ENCODE measurements at places on chromosomes 11 and 22.

DNA sequence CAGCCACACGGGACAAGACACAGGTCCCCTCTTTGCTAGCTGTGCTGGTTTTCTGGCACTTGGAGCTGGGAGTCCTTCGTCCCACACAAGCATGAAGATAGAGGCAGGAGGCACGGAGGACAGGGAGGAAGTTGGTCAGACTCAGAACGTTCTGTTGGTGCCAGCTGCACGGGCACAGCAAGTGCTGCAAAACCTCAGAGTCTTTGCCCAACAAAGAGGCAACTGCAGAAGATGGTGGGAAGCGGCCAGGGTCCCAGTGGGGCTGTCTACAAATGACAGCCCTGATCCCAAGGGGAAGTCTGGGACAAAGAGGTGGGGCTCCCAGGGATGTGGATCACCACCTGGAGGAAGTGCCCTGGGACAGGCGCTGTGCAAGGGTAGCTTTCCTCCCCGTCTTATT, 9.4 kb upstream of the OSM start:
- DNase-seq, result no peak

GRCh38 chr11:96055706-96056387, 131.9 kb upstream of the MTMR2 start:
- no peak for DNase-seq

DNA sequence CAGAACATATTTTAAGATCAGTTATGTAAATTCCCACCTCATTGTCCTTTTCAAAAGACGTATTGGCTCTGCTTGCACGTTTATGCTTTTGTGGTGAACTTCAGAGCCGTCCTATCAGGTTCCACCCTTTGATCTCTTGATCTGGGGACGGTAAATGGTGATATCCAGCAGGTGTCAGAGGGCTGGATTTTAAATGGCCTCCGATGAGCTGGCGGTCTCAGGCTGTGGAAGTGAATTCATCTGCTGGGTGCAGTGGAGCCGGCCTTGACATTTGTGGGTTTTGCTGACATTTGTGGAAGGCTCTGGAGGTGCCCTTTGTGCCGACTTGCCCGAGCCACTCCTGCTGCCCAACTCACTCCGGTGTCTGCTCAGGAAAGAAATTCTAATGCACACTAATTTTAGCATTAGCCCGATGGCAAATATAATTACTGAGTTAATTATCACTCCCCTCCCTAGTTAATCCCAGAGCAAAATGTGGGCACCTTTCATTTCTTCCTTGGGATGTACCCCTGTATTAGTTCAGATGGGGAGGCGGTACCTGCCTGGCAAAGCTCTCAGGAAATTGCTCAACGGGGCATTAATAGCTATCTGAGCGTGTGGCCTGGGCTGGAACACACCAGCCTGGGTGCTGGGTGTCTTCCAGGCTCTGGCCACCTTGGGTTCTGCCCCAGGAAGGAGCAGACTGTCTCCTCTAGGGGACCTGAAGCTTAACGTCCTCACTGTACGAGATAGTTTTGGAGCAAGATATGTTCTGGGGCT, 9.1 kb downstream of the LRP5 start:
- no peak for DNase-seq

DNA sequence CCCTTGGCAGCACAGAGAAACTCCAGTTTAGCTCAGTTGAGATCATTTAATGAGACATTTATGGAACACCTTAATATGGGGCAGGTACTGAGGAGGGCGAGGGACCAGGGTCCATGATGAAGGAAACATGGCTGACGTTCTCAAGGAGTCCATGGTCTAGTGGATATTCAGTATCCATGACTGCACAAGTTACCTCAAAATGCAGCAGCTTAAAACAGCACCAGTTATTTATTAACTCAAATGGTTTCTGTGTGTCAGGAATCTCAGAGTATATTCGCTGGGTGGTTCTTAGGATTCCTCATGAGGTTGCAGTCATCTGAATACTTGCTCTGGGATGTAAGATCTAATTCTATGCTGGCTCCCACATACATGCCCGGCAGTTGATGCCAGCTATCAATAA, 346.8 kb downstream of the LARGE1 start:
- DNase-seq, result no peak

- DNase-seq, result no peak
Observed at GRCh38 chr22:36982136-36982535, 37.1 kb downstream of the TST start.

GRCh38 chr22:19629720-19630419, 84.4 kb upstream of the SEPTIN5 start:
- DNase-seq, result peak; percentile 21

DNA sequence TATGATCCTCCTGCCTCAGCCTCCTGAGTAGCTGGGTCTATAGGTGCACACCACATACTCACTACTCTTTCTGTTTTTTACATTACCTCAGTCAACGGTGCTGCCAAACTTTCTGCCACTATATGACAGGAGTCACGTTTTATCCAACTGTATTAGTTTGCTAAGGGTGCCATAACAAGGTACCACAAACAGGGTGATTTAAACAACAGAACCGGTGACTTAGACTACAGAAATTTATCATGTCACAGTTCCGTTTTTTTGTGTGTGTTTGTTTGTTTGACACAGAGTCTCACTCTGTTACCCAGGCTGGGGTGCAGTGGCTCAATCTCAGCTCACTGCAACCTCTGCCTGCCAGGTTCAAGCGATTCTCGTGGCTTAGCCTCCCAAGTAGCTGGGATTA, 6.3 kb upstream of the SWAP70 start:
- DNase-seq, result no peak

- DNase-seq, result no peak
Observed at GRCh38 chr11:58745705-58746364, 14.1 kb upstream of the GLYAT start.

DNA sequence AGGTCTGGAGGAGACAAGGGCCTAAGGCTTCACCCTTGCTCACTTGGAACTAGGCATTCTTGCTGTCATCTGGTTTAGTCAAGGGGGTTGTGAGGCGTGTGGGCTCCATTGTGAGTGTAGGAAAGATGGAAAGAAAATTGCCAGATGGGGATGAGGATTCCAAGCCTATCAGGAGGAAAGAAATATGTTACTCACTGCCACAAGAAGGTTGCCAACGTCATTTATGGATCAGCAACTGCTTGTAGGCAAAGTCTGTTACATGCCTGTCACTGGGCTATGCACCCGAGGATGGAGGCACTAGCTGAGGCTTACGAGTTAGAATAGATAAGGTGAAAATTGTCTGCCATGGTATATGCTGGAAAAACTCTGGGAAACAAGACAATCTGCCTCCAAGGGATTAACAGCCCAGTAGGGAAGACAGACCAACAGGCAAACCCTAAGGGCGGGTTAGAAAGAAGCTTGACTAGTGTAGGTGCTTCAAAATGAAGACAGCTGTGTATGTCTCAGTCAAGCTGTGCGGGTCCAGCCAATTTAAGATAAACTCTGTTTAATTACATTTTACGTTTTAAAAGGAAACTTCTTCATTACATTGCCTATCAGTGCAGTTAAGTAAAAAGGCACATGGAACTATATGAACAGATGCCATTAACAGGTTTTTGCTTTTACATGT, 47.4 kb downstream of the SNX19 start:
- DNase-seq, result no peak

DNA sequence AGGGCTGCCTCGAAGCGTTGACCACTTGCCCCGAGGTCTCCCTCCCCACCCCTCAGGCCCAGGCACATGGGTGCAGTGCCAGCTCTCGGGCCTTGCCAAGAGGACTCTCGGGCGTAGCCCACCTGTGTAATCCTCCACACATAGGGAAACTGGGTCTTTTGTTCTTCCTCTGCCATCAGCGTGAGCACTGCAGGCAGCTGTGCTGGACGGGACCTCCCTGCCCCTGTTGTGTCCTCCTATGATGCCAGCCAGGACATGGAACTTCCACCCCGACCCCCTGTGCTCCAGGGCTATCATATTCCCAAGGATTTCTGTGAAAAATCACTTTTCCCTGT, 66.4 kb downstream of the PARVB start:
- no peak for DNase-seq

GRCh38 chr11:114258696-114259095, 37.5 kb upstream of the NNMT start:
- DNase-seq, result no peak

DNA sequence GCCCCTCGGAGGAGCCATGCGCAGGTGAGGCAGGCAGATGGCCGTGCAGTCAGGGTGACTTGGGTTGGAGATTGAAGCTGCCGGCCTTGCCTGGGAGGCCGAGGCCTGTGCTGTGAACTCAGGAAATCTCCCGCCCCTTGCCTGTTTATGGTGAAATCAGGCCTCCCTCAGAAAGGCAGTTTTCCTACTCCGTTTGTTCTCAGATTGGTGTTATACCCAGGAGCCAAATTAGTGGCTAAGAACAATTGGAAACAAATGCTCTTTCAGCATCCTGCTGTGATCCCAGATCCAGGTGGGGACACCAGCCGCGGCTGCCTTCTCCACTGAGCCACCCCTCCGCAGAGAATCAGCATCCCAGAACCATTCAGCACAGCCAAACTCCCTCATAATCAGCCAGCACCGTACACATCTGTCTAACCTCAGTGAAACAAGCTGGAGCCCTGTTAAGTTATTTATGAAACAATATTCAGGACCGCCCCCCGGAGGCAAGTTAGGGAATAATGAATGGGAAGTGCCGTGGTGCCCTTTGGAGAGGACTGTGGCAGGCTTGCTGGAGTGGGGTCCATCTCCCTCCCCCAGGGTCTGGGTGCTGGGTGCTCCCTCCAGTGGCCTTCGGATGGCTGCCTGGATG, 60.0 kb downstream of the PKNOX2 start:
- DNase-seq, result no peak

DNA sequence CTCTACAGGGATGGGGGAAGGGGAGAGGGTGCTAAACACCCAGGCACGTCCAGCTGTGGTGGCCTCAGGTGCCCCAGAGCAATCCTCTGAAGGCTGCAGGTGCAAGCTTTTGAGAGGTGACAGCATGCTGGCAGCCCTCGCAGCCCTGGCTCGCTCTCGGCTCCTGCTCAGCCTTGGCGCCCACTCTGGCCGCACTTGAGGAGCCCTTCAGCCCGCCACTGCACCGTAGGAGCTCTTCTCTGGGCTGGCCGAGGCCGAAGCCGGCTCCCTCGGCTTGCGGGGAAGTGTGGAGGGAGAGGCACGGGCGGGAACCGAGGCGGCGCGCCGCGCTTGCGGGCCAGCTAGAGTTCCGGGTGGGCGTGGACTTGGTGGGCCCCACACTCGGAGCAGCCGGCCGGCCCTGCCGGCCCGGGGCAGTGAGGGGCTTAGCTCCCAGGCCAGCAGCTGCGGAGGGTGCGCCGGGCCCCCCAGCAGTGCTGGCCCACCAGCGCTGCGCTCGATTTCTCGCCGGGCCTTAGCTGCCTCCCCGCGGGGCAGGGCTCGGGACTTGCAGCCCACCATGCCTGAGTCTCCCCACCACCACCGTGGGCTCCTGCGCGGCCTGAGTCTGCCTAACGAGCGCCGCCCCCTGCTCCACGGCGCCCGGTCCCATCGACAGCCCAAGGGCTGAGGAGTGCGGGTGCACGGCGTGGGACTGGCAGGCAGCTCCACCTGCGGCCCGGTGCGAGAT, 112.1 kb downstream of the TRIM29 start:
- DNase-seq, result no peak

DNA sequence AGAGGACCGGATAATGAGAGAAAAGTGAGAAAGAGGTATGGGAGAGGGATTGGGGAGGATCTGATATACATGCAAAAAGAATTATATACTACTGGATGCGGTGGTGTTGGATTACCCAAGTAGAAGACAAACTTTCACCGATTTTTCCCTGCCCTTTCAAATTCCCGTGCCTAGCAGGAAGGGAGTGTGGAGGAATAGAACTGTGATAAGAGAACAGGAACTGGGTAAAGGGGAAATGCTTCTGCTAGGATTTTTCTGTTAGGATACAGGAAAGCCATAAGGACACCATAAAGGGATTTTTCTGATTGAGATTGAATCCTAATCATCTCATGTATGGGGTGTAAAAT, 480 bp upstream of the MTMR2 start:
- no peak for DNase-seq

DNA sequence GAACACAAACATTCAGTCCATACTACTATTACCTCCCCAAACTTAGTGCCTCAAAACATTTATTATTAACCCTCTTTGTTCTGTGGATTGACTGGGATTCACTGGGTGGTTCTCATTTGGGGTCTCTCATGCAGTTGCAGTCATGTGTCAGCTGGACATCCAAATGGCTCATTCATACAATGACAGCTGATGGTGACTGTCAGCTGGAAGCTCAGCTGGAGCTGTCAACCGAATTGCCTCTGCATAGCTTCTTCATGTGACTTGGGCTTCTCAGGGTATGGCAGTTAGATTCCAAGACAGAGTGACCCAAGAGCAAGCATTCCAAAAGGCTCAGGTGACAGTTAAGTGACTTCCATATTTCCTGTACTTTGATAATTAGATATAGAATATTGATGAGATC, 85.2 kb downstream of the CCDC34 start:
- DNase-seq, result no peak

DNA sequence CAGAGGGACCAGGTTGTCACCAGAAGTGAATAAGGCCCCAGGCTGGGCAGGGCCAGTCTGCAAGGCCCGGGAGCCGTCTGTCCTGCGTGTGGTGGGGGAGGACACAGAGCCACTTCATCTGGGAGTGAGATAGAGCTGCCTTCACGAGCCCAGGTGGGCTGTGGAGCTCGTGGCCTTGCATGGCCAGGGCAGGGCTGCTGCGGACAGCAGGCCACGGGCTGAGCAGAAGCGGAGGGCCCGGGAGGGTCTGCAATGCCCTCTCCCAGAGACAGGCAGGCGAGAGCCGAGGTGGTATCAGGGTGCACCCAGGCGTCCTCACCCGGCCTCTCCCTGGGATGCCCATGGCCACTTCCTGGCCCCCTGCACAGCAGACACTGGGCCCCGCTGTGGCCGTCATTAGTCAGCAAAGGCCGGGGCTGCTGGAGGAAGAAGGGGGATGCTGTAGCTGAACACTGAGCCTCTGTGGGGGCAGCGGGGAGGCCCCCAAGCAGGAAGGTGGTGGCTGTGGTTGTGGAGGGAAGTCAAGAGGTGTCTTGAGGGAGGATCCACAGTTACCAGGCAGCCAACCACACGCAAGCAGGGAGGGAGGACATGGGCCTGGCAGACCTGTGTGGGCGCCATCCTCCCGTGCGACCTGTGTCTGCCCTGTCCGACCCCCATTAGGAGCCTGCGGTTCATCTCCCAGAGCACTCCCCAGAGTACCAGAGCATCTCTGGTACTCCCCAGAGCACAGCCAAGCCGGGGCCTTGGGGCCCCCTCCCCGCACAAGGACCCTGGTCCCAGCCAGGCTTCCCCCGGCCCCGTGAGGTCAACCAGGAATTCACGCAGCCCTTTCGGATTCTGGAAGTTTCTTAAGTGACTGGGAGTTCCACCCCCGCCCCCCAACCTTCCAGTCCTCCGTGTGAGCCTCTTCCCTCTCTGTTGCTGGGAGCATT, 1109.5 kb downstream of the BRD1 start:
- DNase-seq, result no peak

GRCh38 chr11:68127714-68128681, 6.8 kb upstream of the CHKA start:
- DNase-seq, result no peak

Data from HFF-Myc (cell line).